Prostate gland (tissue), 2 donors: ENCODE measurements at places on chromosomes 2 and 18. TPM values are rescaled to one million over a fixed set of nuclear protein-coding genes. Genes with fewer than 3 reads are reported as not detected.

Gene DOK6
- total RNA-seq, result 0.73 TPM

Gene VAMP8
- 44.4 TPM for total RNA-seq

Gene KCNE4
- 1.0 TPM for total RNA-seq

Gene FOXD4L1
- not detected for total RNA-seq

Gene MPV17
- 90.3 TPM for total RNA-seq

Gene CENPA
- 0.68 TPM for total RNA-seq

Gene IL1B
- total RNA-seq, result not detected

Gene PAX3
- total RNA-seq, result not detected
